Cortex of kidney (tissue), 1 donor: ENCODE measurements at places on chromosomes 1 and 21.

GRCh38 chr1:208088319-208088718 lies 155.9 kb downstream of the PLXNA2 start:
- no peak for DNase-seq

- DNase-seq: no peak
These were observed 10.1 kb downstream of the TMCC2 start for GRCh38 chr1:205237526-205238484.

DNA sequence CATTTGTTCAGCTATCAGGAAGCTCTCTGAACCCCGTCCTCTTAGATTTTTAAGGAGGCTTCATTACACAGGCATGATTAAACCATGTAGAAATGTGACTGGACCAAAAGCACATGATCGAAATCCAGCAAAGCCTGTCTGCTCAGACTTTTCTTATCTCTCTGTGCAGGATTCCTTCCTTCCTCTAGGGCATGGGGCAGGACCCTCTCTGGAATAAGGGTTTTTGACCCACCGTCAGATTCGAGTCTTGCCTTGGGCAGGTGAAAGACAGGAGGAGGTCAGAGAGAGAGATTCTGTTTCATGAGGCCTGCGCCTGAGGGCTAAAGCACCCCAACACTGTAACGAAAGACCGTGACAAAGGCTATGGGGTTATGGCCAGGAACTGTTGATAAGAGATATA lies 136.8 kb downstream of the RHOU start:
- no peak for DNase-seq

GRCh38 chr1:195970209-195970608 lies 638.0 kb downstream of the KCNT2 start:
- no peak for DNase-seq

DNA sequence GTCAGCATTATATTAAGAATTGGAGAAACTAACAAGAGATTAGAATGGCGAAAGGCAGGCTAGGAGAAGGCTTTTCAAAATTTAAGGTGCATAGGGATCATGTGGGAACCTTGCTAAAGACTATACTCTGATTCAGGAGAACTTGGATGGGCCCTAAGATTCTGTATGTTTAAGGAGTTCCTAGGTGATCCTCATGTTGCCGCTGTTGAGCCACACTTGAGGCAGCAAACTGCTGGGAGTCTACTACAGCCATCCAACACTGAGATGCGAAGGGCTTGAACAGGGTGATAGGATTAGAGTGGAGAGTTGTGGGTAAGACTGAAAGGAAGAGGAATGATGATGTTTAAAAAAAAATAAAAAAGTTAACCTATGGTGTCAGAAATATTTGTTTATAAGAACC lies 1013.2 kb downstream of the MRPL39 start:
- no peak for DNase-seq

DNA sequence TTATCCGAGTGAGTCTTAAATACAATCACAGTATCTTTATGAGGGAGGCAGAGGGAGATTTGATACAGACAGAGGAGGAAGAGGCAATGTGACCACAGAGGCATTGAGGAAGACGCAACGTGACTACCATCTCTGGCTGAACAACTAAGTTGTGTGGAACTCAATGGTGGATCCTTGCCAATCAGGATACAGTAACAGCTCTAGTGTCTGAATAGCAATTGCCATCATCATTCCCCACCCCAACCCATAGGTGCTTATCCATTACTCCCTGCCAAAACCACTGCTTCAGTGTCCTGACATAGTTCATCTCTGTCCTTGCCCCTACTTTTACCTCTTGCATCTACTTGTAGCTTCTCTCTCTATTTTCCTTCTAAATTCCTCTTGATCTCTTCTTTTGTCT lies 20.5 kb upstream of the RHBDL2 start:
- no peak for DNase-seq

GRCh38 chr1:963746-964525 lies 2.3 kb upstream of the PLEKHN1 start:
- no peak for DNase-seq

GRCh38 chr1:3067671-3068563 lies 1.1 kb upstream of the PRDM16 start:
- no peak for DNase-seq

- DNase-seq: no peak
These were observed 19.5 kb upstream of the SH2D2A start for GRCh38 chr1:156836041-156836654.

DNA sequence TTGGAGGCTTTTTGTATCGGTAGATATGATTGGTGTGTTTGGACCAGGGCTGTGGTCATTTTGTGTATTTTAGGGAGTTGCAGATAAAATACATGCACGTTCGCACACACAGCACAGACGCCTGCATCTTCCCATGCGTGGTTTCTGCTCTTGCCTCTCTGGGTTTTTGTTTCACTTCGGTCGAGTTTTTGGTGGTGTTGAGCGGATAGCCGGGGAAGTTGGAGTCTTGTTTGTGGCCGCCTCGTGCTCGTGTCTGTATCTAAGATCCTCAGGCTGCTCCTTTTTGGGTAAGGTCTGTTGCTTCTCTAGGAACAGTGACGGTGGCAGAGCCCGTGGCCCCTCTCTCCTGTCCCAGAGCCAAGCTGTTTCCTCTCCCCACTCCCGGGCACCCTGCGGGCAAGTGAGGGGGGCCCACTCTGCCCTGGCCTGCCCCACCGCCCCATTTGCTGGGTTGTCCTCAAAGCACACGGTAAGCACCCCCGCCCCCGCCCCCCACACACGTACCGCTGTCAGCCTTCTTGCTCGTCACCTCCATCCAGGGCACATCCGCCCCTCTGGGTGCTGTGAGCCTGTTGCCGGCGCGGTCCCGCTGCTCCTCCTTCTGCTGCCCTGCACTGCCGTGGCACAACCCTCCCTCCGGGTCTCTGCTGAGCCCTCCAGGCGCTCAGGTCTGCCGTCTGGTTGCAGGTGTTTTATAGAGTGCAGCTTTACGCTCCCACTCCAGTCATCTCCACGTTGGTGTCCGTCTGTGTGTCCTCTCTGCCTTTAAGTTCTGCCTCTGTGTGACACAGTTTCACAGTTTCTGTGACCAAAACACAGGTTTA lies 51.9 kb downstream of the AGPAT3 start:
- no peak for DNase-seq

GRCh38 chr21:25215698-25216384 lies 391.4 kb downstream of the MRPL39 start:
- DNase-seq: no peak

GRCh38 chr1:200401708-200402107 lies 8.1 kb downstream of the ZNF281 start:
- DNase-seq: no peak

GRCh38 chr1:57550092-57550491 lies 126.2 kb upstream of the DAB1 start:
- DNase-seq: no peak

- DNase-seq: no peak
These were observed 1.7 kb upstream of the TMEM51 start for GRCh38 chr1:15151871-15152270.

- DNase-seq: no peak
These were observed 19.0 kb downstream of the BCAR3 start for GRCh38 chr1:93662481-93663207.

GRCh38 chr1:180598333-180598974 lies 33.4 kb upstream of the XPR1 start:
- no peak for DNase-seq

DNA sequence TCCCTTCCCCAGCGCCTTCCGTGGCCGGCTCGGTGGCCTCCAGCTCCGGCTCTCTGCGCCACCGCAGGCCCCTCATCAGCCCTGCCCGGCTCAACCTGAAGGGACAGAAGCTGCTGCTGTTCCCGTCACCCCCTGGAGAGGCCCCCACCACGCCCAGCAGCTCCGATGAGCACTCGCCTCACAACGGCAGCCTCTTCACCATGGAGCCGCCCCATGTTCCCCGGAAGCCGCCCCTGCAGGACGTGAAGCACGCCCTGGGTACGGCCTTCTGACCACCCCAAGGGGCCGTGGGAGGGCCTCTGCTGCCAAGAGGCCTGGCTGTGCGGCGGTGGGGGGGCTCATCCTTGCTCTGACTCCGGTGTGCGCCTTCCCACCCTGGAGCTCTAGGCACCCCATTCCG lies 21.8 kb downstream of the TMEM201 start:
- no peak for DNase-seq

- DNase-seq: no peak
These were observed 17.6 kb upstream of the DHCR24 start for GRCh38 chr1:54904476-54905048.

DNA sequence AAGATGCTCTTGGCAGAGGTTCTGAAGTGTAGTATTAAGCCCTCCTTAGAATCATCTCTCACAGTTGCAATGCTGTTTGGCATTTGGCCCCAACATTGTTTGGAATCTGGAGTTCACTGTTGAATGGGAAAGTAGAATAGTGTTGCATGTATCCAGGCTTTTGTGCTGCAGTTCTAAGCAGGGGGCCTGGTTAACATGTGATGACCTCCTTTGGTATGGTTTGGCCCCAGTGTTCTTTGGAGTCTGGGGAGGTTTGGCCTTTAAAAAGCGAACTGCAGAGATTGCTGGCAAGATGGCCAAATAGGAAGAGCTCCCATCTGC lies 61.8 kb upstream of the PLD5 start:
- DNase-seq: no peak

DNA sequence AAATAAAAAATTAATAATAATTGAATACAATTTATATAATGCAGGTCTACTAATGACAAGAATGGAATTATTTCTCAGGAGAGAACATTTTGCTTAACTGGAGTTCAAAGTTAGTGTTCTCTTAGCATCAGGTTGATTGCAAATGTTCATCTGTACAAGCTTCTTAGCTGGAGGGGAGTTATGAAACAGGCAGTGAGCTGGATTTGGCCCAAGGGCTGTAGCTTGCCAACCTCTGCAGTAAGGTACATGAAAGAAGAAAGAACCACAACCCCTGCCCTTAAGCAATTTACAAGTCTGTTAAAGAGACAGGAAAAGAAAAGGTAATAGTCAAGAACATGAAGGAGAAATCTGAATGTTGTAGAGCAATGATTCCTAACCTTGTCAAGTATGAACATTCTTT lies 17.0 kb downstream of the LPGAT1 start:
- DNase-seq: no peak

GRCh38 chr1:68225781-68226180 lies 6.5 kb downstream of the WLS start:
- DNase-seq: no peak

GRCh38 chr21:43195121-43196021 lies 26.6 kb downstream of the CRYAA start:
- DNase-seq: no peak

DNA sequence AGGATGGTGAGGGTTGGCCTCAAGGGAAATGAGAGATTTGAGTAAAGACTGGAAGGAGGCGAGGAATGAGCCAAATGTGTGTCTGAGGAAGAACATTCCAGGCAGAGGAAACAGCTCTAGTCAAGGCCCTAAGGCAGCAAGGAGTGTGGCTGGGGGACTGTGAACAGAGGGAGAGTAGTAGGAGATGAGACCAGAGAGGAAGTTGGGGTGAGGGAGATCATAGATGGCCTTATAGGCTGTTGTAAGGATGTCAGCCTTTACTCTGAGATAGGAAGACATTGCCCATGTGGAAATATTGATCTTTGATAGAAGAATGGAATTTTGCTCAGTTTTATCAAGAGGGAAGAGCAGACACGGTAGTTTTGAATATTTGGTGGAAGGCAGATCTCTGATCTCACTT lies 55.2 kb upstream of the ARTN start:
- no peak for DNase-seq

- no peak for DNase-seq
These were observed 121.9 kb downstream of the KCNK1 start for GRCh38 chr1:233735847-233736246.

- no peak for DNase-seq
These were observed 59.9 kb downstream of the SYT6 start for GRCh38 chr1:114093624-114094362.

- no peak for DNase-seq
These were observed 66.0 kb downstream of the VCAM1 start for GRCh38 chr1:100785470-100786052.
